ENCODE measurements at places on chromosomes 13 and 19.

GRCh38 chr13:23350009-23350408, 83.5 kb downstream of the SACS start:
- no peak for DNase-seq

DNA sequence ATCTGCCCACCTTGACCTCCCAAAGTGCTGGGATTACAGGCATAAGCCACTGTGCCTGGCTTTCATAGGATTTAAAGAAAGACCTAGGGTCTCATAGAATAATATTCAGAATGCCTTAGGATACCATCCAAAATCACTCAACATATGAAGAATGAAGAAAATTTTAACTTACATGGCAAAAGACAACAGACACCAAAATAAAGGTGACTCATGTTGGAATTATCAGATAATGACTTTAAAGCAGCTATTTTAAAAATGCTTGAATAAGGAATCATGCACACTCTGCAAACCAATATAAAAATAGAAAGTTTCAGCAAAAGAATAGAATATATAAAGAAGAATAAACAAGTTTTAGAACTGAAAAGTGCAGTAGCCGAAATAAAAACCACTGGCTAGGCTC, 29.3 kb downstream of the ZNF566 start:
- DNase-seq = no peak

DNA sequence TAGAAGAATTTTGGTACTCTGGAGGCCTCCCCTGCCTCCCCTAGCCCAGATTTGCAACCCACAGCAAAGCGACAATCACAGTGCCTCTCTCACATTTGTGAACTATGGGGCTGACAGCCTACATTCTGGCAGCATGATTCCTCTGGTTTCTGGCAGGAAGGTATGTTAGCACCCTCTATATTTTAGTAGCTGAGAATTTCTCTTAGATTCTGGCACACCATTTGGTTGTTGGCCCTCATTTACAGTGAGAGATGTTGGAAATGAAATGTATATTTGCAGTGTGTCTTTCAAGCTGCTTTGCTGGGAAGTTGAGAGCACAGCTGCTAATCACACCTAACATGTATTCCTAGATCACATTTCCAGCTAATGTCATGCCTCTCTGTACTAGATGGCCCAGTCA, 735.0 kb downstream of the FGF9 start:
- no peak for DNase-seq

DNA sequence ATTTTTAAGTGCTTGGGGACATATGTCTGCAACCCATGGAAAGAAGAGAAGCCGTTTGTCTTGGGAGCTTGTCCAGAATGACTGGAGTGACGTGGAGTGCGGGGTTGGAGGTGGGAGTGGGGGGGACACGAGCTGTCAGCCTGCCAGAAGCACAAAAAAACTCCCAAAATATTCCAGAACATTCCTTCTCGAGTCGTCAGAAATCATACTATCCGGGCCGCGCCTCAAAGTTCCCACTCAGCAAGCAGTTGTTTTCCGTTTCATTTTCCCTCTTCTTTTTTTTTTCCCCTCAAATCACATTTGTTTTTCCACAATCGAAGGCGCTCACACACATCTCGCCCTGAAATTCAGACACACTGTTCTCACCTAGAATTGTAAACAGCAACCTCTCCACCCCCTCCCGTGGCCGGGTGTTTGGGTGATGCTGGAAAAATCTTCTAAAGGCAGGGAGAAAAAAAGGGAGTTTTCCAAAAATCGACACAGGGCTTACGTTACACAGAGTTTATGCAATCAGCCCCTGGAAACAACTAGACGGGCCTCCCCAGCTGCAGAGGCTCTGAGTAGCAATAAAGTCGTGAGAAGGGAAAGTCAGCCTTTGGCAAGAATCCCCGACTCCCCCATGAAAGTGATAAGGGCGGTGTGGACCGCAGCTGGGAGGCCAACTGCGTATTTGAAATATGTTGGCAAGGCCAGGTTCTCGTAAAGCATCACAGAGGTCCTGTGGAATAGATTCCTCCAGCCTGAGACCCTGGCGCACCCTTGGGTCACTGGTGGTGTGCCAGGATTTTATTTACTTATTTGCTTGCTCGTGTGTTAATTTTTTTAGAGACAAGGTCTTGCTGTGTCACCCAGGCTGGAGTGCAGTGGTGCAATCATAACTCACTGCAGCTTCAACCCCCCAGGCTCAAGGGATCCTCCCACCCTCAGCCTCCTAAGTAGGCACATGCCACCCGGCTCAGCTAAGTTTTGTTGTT, 31.2 kb upstream of the KLF2 start:
- DNase-seq = peak; percentile 94

DNA sequence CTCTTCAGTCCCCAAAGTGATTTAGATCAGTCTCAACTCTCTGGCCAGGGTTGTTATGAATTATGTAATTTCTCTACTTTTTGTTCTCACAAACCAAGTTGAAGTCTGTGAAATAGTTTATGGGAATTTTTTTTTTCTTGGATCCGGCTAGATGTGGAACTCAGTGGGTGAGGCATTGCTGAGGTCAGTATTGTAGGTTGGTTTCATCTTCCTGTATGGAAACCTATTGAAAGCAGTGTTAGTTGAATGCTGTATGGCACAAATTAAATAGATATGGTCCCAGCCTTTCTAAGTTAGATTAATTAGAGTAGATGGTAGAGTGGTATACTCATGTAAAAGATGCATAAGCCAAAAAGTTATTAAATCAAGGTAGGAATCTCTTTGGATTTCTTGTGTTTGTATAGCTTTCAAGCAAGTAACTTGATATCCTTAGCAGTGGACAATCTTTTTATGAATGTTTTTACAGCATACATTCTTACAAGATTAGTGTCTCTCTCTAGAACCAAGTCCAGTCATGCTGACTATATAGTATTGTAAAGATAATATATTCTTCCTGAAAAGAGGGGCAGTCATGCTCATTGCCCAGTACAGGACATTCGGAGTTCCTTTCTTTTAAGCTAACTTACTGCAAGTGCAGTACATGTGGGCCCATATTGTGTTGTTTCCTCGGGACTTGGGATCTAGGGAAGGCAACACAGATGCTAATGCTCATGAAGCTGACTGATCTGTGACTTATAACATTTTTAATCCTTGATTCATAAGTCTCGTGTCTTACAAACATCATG, 2541.1 kb downstream of the PCDH9 start:
- DNase-seq = no peak

- DNase-seq = peak; percentile 72
These were observed 111.5 kb downstream of the TEX26 start for GRCh38 chr13:31043957-31044356.

DNA sequence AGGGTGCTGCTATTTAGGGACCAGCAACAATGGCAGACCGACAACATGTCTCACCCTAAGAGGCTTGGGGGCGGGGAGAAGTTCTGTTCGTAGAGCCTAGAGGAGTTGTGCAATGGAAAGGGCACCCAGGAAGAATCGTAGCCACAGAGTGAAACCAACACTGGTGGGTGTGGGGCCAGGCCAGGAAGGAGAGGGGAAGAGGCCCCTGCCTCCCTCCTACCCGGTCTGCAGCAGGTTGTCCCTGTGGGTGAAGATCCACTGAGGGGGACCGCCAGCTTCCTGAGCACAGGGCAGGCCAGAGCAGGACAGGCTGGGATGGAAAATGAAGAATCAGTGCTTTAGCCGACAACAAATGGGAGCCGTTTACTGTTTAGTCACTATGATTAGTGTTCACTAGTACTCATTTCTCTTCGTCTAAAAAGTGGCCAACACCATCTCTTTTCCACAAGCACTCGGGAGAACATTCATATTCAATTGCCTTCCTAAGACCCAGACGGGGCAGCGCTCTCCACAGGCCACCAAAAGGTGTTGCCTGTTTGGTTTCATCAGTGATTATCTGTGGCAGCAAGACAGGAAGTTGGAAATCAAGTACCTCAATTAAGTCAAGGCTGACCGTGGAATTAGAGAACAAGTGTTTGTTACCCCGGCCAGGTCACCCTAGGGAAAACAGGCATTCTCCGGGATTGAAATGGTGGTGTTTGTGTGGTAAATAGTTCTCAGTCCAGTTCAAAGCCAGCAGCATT, 1.1 kb upstream of the ATP11A start:
- DNase-seq = peak; percentile 64

DNA sequence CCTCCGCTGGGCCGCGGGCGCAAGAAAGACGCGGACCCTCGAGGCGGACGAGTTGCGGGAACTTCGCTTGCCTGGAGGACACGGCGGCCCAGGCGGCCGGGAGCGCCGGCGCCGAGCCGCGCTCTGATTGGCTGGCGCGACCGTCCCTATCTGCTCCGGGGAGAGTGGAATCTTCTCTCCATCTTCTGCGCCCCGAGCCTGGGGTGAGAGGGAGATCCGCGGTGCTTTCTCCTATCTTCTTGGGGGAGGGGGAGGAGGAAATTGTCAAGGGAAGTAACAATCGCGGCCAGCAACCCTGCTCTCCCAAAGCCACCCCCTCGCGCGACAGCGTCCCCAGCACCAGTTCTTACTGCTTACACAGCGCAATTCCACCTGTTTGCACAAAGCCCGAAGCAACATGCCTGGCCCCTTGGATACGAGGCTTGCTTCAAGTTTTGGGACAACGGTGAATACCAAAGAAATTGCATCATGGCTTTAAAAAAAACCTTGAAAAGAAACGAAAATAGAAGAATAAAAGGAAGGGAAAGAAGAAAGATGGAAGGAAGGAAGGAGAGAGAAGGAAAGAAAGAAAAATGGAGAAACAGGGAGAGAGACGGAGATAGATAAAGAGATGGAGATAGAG, 4.8 kb downstream of the SOX21 start:
- DNase-seq = no peak

DNA sequence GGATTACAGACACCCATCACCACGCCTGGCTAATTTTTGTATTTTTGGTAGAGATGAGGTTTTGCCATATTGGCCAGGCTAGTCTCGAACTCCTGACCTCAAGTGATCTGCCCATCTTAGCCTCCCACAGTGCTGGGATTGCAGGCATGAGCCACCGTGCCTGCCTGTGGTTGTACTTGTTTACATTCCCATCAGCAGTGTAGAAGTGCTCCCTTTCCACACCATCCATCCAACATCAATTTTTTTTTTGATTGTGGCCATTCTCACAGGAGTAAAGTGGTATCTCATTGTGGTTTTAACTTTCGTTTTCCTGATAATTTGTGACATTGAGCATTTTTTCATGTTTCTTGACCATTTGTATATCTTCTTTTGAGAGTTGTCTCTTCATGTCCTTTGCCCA, 1019.4 kb upstream of the SLC10A2 start:
- no peak for DNase-seq

DNA sequence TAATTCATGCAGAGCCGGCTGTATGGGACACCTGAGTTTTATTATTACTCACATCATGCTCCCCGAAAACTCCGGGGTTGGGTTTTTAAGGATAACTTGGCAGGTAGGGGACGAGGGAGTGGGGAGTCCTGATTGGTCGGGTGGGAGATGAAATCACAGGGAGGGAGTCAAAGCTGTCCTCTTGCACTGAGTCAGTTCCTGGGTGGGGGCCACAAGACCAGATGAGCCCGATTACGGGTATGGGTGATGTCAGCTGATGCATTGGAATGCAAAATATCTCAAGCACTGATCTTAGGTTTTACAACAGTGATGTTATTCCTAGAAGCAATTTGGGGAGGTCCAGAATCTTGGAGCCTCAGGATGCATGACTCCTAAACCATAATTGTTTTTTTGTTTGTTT, 18.6 kb upstream of the COG3 start:
- no peak for DNase-seq

DNA sequence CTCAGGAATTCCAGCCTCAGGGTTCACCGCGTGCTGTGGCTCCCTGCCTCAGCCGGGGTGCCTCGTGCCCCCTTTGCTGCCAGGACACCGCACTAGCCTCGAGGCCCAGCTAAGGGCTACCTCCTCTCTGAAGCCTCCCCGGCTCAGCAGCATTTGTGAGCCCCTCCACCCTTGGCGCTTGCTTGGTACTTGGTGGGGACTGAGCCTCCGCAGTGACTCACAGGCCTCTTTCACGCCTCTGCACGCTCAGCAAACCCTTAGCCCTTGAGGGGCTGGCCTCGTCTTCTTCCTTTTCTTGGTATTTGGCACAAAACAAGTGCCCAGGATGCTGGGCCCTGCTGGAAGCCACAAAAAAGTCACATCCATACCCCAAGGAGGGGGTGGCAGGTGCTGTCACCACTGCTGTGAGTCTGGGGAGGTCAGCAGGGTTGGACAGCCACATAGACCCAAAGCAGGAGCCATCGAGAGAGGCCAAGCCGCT, 85.4 kb upstream of the TM9SF2 start:
- DNase-seq = no peak

GRCh38 chr19:55165952-55166529, 372 bp downstream of the DNAAF3 start:
- no peak for DNase-seq

DNA sequence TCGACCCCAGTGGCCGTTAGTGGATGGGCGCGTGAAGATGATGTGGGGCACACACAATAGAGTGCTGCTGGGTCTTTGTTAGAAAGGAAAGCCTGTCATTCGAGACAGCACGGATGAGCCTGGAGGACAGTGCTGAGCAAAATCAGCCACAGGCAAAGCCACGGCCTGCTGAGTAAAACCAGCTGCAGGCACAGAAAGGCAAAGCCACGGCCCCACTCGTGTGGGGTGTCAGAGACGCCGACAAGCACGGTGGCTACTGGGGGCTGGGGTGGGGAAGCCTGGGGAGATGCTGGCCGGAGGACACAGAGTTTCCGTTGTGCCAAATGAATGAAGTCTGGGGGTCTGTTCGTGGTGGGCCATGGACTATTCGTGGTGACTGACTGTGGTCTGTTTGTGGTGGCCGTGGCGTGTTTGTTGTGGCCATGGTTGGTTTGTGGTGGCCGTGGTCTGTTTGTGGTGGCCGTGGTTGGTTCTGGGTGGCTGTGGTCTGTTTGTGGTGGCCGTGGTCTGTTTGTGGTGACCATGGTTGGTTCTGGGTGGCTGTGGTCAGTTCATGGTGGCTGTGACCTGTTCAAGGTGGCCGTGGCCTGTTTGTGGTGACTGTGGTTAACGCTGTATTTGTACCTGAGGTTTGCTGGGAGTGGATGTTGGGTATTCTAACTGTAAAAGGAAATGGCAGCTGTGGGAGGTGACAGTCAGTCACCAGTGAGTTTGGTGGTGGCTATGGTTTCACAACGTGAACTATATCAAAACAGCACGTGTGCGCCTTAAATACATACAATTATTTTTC, 36.3 kb downstream of the MCF2L start:
- no peak for DNase-seq

DNA sequence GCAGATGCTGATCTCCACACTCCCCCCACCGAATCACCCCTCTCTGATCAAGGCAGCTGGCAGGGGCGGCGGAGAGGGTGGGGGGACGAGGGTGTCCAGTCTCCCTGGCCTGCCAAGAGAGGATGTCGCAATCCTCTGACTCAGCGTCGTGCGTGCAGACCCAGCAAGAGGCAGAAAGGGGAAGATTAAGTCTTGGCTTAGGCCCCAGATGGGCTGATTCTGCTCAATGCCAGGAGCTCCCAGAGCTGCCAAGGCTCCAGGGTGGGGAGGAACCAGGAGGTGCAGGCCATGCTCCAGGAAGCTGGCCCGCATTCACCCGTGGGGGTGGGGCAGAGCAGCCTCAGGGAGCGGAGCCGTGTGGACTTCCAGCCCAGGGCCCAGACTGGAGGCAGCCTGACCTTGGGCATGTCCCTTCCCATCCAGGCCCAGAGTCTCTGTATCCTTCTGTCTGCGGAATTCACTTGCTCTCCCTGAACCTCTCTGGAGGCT, 6.6 kb upstream of the BCL3 start:
- DNase-seq = peak; percentile 99

- no peak for DNase-seq
These were observed 92.6 kb upstream of the MCF2L start for GRCh38 chr13:112876305-112877000.

Measured in coronary artery (tissue), 2 donors.